ENCODE measurements at places on chromosomes 11 and 22.
A peak's percentile ranks its signal among the peaks of the same experiment; 100 is the strongest.

GRCh38 chr11:69297787-69298266, 3.9 kb downstream of the MYEOV start:
- DNase-seq, result peak; percentile 58

GRCh38 chr11:102930451-102930850, 25.1 kb downstream of the MMP13 start:
- no peak for DNase-seq

- DNase-seq, result no peak
Observed at GRCh38 chr11:6570691-6571427, 32.6 kb downstream of the RRP8 start.

DNA sequence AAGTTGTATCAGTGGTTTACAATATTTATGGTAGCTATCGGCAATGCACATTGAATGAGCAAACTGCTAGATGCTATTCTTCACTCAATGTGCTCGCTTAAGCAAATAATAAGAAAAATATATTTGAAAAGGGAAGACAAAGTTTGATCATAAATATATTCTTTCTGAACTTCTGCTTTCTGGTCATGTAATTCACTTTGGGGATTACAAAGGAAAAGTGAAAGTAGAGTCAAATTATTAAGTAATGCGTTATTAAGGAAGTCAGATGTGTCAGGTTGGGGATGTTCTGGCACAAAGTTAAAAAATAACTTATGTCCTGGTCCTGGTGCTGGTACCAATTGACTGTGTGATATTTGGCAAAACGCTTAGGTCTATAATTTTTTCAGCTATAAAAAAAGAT, 98.0 kb upstream of the TRIM77 start:
- no peak for DNase-seq
